ENCODE measurements at places on chromosomes 2 and 18.
A peak's percentile ranks its signal among the peaks of the same experiment; 100 is the strongest.

DNA sequence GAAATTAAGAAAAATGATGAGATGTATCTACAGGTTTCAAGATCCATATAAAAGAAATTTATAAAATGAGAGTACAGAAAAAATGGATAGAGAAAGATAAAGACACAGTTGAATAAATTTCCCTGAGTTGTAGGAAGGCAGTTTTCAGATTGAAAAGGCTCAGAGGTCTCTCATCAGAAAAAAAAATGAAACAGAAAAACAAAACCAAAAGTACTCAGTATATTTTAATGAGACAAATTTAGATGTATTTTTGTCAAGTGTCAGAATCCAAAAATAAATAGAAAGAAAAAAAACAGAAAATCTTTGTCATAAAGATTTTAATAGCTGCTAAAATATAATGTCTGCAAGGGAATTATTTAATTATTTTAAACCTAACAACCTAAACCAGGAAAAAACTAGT is 520.5 kb downstream of the KCNJ3 start:
- no peak for DNase-seq

GRCh38 chr2:215685238-215685990 is 249.5 kb upstream of the FN1 start:
- DNase-seq, result no peak

DNA sequence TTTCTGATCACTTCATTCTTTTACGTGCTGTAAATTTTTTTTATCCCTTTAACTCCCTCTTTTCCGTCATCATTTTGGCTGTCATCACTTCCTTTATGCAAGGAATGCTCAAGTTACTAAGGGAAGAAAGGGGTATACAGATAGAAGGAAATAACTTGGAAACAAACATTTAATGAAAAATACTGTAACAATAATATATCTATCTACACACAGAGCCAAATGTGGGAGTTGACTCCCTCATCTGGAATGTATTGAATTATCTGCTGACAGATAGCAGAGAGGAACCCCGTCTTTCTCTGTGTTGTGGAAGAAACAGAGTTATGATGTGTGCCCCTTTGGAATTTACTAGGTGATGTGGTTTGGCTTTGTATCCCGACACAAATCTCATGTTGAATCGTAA is 182.5 kb upstream of the NXPH2 start:
- no peak for DNase-seq

GRCh38 chr2:112896909-112897623 is 13.9 kb upstream of the IL37 start:
- no peak for DNase-seq

- no peak for DNase-seq
These were observed 470.7 kb downstream of the LPIN1 start for GRCh38 chr2:12217175-12217574.

DNA sequence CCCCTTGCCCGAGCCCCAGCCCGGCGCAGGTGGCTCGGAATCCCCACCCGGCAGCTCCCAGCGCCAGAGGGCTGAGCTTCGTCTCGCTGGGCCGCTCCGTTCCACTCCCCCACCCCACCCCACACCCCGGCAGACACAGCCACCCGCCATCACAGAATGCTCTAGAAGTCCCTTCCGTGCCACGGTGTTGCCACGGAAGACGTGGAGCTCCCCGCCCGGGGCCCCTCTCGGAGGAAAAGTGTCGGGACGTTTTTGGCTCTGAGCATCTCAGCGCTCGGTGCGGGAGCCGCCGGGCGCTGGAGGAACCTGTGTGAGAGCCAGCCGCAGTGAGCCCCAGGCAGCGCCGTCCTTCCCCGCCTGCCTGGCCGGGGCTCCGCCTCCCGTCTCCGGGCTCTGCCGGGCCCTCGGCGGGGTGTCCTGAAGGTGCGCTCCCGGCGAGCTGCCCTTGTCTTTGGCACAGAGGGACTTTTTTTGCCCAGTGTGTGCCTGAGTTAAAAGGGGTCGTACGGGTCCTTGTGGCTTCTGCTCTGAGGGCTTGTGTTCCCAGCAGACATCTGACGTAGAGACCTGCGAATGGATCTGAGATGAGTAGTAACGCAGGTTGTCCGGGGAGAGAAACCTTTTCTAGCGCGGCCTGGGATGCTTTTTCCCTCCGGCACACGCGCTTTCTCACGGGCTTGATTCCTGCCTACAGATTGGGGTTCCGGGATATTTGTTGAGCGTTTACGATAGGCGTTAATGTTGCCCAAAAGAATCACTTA is 1.8 kb downstream of the ZCCHC2 start:
- DNase-seq, result peak; percentile 34

GRCh38 chr2:174330945-174331594 is 3.7 kb upstream of the SP9 start:
- no peak for DNase-seq

- no peak for DNase-seq
These were observed 84.9 kb downstream of the TPO start for GRCh38 chr2:1498176-1498575.

- no peak for DNase-seq
These were observed 48.3 kb downstream of the SLC66A2 start for GRCh38 chr18:79903071-79903635.

DNA sequence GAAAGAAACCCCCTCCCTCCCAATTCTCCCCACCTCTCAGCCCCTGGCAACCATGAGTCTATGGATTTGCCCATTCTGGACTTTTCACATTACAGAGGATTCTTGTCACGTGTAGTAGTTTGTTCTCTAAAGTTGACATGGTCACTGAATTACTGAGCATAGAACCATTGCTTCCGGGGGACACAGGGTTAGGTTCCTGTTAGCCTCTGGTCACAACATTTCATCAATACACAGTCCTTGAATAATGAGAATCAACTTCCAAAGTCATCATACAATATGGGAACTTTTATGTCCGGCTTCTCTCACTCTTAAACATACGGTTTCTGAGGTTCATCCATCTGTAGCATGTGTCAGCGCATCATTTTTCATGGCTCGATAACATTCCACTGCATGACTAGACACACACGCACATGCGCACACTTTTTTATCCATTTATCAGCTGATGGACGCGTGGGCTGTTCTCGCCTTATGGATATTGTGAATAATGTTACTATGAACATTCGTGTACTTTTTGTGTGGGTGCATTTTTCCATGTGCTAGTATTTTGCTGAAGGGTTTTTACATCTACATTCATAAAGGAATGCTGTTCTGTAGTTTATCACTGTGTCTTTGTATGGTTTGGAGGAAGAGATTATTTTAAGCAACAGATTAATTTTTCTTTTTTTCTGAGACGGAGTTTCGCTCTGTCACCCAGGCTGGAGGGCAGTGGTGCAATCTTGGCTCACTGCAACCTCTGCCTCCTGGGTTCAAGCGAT is 48.1 kb downstream of the PARD6G start:
- no peak for DNase-seq

DNA sequence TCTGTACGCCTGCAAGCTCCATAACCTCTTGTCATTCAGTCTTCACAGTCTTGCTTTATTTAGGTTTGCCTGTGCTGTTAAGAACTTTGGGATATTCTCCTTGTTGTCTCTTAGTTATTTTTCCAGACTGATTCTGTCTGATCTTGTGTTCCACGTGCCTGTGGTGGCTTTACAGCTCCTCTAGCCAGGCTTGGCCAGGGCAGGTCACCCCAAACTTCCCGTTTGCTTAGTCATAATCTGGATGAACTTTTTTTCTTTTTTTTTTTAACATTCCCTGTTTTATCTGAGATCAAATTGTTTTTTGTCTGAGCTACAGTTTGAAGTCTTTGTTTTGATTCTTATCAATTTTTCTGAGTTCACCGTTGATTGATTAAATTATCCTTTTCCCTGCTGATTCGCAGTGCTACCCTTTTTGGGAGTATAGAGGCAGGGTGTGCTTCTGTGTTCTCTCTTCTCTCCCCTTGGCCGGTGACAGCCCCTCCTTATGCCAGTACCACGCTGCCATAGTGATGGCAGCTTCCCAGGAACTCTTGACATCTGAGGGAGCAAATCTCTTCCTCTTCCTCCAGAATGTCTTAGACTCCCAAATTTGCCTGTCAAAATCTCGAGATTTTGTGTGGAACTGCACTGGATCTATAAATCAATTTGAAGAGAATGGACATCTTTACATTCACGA is 2.5 kb downstream of the SP100 start:
- no peak for DNase-seq

DNA sequence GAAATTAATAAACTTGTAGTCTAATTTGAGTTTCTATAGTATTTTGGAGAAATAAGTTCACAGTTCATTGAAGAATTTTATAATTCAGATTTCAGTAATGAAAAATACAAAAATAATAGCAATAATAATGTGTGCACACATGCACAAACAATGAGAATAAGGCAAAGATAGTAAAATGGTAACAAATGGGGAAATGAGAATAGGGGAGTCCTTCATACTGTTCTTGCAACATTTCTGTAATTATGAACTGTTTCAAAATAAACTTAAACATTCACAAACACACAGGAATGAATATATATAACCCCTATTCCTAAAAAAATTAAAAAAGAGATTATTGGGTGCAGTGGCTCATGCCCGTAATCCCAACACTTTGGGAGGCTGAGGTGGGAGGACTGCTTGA is 63.9 kb downstream of the SPRED2 start:
- no peak for DNase-seq

DNA sequence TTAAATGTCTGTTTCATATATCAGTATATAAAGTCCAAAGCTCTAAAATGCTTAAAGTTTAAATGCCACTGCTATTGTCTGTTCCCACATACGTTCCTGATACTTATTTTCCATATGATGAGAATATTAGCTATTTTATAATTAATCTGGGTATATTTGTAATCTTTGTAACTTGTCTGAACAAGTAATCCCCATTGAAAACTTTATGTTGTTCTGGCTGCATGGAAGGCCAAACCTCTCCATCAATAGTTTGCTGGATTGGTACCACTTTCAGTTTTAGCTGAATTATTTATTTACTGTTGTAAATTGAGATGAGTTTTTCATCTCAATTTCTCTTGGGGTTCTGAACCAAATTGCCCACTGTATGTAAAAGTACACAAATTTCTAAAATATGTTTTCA is 1.5 kb downstream of the MBD5 start:
- DNase-seq, result no peak

GRCh38 chr2:200741468-200742202 is 70.1 kb upstream of the BZW1 start:
- no peak for DNase-seq

GRCh38 chr2:61658841-61659780 is 121.0 kb upstream of the XPO1 start:
- no peak for DNase-seq

GRCh38 chr2:172730411-172730810 is 5.2 kb upstream of the RAPGEF4 start:
- DNase-seq, result no peak

- DNase-seq, result no peak
These were observed 102.1 kb upstream of the SPHKAP start for GRCh38 chr2:228283491-228284171.

DNA sequence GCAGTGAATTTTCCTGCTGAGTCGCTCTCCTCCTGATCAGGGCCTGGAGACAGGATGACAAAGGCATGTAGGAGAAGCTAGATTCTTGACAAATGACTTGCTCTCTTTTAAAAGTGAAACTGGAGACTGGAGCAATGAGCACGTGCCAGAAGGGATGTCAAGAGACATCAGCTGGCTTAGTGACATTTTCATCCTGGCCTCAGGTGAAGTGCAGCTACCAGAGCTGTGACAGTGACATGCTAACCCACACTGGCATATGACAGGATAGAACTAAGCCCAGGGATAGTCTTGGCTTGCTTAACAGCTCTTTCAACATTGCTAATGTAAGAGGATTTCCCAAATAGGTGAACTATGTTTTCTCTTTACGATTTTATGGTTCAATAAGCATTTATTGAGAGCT is 757.5 kb upstream of the DDX18 start:
- no peak for DNase-seq

GRCh38 chr18:57475903-57476302 is 40.7 kb downstream of the ONECUT2 start:
- DNase-seq, result no peak

- DNase-seq, result no peak
These were observed 4.5 kb downstream of the ZFP36L2 start for GRCh38 chr2:43221763-43222474.

DNA sequence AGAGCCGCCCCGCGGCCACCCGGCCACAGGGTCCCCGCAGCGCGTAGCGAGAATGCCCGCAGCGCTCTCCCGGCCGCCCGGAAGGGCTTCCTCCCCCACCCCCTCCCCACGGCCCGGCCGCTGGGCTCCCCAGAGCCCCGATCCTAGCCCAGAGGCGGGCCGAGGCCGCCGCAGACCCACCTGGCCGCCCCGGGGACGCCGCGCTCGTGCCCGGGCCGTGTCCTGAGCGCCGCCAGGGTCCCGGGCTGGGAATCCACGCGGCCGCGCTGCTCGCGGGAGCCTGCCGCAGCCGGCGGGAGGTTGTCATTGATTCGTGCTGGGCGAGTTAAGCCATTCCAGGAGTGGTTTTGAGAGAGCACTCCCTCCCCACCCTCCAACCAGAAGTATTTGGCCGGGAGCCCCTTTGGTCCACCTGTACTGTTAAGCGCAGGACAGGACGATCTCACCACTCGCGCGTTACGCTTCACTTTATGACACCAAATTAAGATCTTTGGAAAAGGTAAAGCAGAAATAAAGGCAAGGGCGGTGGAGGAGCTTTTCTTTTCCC is 206.4 kb upstream of the SMAD2 start:
- no peak for DNase-seq

DNA sequence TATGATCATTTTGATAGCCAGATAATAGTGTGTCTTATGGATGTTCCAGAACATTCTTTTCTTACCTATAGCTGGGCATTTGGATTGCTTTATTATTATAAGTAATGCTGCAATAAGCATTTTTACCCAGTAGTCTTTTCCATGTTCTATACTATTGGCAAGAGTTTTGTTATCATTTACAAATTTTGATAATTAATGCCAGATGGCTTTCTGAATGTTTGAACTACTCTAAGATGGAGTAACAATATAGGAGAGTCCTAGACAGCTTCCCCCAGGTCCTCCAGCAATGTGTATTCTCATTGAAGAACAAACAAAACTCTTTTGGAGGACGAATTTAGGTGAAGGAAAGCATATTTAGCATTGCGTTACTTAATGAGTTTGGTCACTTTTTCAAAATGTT is 73.0 kb downstream of the INPP4A start:
- no peak for DNase-seq

DNA sequence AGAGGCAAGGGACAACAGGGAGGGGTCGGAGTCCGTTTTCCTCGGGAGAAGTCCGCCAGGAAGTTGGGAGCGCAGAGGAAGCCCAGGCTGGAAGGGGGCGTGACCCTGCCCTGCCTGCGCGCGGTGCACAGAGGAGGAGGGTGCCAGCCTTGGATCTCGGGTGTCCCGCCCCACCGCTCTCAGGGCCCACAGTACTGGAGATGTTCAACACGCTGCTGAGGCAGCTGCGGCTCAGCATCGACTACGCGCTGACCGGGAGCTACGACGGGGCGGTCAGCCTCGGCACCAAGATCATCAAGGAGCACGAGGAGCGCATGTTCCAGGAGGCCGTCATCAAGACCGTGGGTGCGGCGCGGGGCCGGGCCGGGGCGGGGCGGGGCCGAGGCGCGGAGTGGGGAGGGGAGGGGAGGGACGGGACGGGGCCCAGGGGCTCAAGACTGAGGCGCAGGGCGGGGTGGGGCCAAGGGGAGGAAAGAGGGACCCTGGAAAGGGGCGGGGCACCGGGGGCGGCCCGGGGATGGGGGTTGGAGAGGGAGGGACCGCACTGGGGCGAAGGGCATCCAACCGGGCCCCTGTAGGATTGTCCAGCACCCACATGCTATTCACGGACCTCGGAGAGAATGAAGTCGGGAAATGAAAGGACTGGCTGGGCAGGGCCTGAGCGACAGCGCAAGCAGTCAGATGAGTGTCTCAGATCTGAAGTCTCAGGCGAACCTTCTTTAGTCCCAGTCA is 36.6 kb downstream of the POMC start:
- no peak for DNase-seq
